Cerebellar nuclear complex (tissue), 1 donor: ENCODE measurements at places on chromosomes 4 and X.

- no peak for DNase-seq
Measured at GRCh38 chr4:10554121-10554520, 96.9 kb upstream of the ZNF518B start.

DNA sequence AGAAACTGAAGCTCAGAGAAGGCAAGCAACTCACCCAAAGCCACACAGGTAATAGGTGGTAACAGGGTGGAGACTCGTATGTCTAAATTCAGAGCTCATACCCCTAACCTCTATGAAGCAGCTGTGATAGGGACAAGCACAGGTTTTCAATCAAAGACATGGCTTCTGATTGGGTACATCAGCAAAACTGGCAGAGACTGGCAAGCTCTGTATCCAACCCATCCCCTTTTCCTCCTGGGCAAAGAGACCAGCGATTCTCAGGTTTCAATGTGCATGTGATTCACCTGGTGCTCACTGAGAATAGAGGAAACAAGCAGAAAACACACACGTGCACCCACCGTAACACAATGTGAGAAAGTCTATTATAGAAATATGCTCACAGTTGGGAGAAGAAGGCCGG lies 153.0 kb downstream of the SMIM20 start:
- no peak for DNase-seq

DNA sequence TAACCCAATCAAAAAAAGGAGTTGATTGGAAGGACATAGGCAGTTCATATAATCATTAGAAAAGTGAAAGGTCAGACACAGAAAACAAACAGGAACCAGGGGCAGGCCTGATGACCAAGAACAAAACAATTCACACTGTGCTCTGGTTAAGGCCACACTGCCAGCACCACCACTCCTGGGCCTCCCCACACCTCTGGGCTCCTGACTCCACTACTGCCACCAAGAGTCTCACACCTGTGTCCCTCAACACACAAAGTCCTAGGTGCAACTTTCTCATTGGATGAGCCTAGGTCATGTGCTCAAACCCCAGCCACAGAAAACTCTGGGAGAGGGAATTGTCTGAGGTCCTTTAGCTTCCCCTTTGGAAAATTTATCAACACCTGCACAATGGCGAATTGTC lies 11.1 kb upstream of the FAM9C start:
- DNase-seq, result no peak

DNA sequence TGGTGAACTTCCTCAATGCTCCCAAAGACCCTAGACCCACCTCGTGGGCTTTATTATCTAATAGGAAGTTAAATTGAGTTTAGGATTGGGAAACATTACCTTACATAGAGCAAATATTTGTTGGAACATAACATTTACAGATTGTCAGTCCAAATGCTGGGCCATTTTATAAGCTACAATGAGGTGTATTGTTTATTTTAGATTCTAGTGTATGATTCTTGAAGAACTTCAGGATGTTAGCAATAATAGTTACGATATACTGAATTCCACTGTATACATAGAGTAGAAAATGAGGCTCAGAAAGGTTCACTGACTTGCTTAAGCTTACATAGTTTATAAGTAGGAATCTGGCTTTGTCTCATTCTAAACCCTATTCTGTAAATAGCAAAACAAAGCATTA lies 37.4 kb downstream of the PAQR3 start:
- no peak for DNase-seq

DNA sequence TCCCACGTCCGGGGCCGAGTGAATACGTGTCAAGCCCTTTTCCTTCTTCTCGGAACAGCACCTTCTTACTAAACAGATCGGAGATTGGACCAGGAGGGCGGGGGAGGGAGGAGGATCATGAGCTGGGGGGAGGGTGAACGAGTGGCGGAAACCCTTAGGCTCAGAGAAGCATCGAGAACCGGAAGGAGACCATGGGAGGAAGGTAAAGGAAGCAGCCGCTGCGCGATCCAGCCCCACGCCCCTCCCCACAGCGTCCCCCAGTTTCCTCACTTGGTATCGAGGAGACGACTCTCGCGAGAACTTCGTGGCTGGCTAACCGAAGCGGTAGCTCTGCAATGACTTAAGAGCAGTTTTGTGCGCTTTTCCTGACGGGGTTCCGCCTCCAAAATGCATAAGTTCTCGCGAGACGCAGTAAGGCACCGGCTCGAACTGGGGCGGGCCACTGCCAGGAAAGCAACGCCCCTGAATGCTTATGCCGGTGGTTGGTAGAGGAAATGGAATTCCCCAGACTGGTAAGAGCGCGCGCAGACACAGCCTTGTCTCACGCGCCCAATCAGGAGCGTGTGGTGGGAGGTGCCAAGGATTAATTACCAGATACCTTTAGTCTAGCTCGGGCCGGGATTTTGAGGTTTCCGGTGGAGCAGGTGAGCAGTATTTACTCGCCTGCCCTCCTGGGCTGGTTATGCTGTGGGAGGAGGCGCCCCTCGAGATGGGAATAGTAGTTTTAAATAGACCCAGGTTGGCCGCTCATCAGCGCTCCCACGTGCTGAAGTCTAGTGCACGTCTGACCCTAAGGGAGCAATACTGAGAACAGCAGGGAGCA lies 534 bp upstream of the UBE2D3 start:
- DNase-seq, result peak; percentile 93

DNA sequence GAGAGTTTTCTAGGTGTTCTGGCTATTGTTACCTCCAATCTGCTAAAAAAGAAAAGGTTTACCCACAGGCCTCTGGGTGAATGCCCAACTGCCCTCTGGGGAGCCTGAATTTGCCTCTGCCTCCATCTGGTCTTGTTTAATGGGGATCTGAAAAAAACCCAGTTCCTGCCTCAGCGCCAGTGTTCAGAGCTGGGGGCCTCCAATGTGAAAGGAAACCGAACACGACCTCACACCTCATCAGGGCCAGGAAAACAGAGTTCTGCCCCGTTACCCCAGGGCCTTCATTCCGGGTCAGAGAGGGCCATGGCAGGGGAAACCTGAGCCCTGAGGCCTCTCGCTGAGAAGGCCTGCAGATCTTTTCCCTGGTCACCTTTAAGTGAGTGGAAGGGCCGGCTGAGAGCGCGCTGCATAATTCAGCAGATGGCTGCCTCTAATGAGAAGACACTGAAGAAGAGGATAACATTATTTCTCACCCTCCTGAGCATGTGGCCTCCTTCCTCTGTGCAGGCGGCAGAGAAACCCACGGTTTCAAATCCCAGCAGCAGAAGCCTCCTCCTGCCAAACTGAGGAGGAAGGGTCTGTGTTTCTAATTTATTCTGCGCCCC lies 6.8 kb downstream of the SEPTIN6 start:
- peak; percentile 1 for DNase-seq

DNA sequence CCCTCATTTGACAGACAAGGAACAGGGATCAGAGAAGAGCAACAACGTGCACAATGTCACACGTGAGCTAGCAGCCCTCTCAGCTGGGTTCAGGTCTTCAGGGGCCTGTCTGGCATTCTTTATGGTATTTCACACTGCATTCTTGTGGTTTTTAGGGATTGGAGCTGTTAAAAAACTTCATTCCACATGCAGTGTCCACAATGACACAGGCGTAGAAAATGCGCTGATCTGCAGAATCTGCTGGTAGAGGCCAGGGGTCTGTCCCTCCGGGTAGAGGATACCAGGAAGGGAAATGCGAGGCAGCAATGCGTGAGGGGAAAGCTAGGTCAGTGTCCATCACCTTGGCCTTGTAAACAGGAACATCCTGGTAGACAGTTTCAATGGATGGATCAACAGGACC lies 36.6 kb downstream of the MAP7D3 start:
- no peak for DNase-seq

- no peak for DNase-seq
Measured at GRCh38 chrX:40009462-40009851, 88.3 kb downstream of the BCOR start.

DNA sequence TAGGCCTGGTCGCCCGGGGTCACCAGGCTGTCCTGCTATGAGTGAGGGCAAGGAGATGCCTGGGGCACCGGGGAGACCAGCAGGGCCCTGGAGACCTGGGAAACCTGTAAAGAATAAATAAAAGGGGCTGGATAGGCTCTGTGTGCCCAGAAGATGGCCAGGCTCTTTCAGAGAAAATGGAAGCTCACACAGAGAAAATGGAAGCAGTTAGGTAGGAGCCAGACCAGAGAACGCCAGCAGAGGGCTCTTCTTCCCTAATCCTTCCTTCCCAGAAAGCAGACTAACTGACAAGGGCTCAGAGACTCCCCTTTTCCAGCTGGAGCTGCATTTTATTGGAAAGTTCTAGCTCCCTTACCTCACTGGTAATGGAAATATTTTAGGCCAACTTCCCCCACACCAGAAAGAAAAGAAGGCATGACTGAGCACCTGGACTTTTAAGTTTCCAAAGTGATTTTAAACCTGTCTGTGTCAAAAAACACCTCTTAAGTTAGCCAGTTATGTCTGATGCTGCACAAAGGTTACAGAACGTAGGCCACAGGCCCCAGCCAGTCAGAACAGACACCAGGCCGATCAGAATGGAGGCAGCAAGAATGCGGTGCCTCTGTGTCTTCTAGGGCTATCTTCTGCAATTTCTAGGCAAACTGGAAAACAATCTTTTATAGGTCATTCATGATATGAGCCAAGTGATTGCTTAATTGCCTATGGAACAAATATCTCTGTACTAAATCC lies 74.0 kb downstream of the ATG4A start:
- DNase-seq, result no peak

DNA sequence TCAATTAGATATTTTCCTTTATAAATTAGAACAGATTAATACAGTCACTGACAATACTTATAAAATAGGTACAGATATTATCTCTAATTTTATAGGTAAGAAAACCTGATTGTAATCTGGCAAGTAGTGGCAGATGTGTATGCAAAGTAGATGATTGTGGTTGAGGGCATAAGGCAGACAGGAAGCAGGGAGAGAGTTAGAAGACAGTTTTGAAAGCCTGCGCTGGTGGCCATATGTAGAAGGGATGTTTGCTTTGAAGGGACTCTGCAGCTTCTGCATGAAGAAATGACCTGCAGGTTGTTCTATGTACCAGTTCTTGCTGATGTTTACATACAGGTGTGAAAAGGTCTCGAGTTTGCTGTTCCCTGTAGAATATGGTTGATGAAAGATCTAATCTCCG lies 416.3 kb upstream of the SLIT2 start:
- no peak for DNase-seq

DNA sequence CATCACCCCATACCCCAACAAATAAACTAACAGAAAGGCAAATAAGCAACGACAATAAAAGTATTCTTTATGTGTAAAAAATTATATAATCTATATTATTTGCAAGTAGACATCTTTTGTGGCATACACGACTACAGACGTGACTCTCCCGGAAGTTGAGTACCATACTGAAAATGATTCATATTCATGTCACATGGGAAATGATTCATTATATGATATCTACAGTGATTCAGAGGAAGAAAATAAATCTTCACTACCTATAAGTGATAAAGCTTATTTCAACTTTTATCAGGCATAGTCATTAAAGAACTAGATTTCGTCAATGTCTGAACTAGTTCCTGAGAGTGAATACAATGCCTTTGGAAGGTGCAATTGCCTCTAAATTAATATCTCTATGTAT lies 4.6 kb upstream of the ANTXR2 start:
- no peak for DNase-seq

GRCh38 chr4:36772154-36772516 lies 472.4 kb upstream of the NWD2 start:
- no peak for DNase-seq

- no peak for DNase-seq
Measured at GRCh38 chrX:135295238-135295943, 13.9 kb upstream of the ETDC start.

GRCh38 chrX:40102393-40103381 lies 4.9 kb upstream of the BCOR start:
- no peak for DNase-seq

- DNase-seq, result no peak
Measured at GRCh38 chr4:17310269-17310652, 201.6 kb downstream of the QDPR start.

- no peak for DNase-seq
Measured at GRCh38 chrX:109728173-109728535, 4.9 kb downstream of the ACSL4 start.

GRCh38 chrX:9153300-9153699 lies 119.4 kb upstream of the FAM9B start:
- DNase-seq, result no peak

DNA sequence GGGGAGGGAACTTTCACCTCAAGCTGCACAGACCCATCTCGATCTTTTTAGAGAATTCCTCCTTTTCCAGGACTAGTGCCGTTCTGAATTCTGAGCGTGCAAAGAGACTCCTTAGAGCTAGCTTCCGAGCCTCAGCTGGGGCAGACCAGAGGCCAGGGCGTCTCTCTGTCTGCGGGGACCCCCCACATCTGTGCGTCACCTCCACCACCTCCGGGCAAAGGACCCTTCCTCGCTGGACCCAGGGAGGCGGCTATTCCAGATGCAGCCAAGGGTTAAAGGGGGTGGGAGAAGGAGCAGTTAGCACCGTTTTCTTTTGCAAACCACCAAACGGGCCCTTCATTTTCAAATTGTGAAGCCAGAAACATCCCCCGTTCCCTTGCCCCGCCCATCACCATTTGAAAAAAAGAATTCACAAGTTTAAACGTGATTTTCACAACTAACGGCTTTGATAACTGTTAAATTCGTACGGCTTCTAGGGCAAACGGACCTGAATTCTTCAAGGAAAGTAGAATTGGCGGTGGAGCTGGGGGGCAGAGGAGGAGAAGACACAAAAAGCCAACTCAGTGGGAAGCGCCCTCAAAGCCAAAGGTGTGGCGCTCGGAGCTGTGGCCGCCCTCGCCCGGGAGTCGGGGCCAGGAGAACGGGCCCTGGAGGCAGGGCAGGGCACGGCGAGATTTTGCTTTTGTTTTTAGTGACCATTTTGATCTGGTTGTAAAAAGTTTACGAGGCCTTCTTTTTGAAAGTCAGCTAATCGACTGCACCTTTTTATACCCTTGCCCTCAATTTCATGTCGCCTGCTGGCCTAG lies 3.3 kb upstream of the PDGFRA start:
- DNase-seq, result no peak

DNA sequence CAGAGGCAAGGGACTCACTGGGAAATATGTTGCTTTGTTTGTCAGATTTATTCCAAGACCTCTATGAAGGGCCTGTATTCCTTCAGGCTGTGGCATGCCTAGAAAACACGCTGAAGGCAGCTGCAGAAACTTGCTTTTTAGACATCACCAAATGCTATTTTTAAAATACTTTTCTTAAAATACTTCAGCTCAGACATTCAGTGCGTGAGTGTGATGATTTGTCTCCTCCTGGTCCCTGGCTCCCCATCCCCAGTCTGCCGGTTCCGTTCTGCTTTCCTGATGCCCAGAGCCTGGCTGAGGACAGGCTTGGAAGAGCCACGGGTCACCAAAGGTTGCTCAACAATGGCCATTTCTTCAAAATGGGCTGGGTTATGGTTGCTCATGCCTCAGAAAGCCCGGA lies 55.0 kb downstream of the PSAPL1 start:
- no peak for DNase-seq

GRCh38 chr4:25063116-25063515 lies 32.4 kb upstream of the LGI2 start:
- DNase-seq, result no peak

GRCh38 chr4:124803641-124804040 lies 91.1 kb upstream of the ANKRD50 start:
- no peak for DNase-seq

- DNase-seq, result no peak
Measured at GRCh38 chr4:59380841-59381366, 1819.2 kb upstream of the ADGRL3 start.
